ENCODE measurements at places on chromosomes 2 and 18.
A peak's percentile ranks its signal among the peaks of the same experiment; 100 is the strongest.

- no peak for DNase-seq
These were observed 141.4 kb downstream of the MBP start for GRCh38 chr18:76991021-76991688.

- no peak for DNase-seq
These were observed 35.6 kb downstream of the IFIH1 start for GRCh38 chr2:162282765-162283425.

- DNase-seq, result no peak
These were observed 65.9 kb downstream of the MGAT5 start for GRCh38 chr2:134319596-134320254.

GRCh38 chr18:21742315-21742687, 1.7 kb downstream of the MIB1 start:
- DNase-seq, result peak; percentile 21

DNA sequence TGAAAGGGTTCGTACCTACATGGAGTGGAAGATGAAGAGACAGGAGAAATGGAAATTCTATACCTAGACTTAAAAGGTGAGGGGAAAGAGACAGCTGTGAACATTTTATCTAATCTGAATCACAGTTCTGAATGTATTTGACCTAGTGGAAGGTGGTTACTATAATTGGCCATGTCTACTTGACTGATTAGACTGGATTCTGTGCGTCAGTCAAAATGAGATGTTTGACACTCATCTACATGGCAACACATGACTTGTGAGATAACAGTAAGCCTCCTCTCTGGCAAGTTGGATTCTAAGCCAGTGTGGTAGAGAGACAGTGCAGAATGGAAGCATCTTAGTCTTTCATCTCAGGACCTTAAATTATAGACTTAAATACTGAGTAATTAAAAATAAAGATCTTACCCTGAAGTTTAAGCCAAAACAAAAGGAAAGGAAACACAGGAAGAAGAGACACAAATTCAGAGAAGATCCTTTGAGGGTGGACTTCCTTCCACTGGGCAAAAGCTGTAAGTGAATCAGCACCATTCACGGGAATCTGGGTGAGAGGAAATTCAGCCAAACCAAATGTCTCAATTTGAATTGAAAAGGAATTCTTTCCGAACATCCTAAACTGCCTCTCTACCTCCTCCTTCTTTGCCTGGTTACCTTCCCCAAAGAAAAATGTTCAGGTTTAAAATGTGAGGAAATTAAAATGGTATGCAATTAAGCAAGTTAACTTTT, 121.6 kb downstream of the EHBP1 start:
- no peak for DNase-seq

DNA sequence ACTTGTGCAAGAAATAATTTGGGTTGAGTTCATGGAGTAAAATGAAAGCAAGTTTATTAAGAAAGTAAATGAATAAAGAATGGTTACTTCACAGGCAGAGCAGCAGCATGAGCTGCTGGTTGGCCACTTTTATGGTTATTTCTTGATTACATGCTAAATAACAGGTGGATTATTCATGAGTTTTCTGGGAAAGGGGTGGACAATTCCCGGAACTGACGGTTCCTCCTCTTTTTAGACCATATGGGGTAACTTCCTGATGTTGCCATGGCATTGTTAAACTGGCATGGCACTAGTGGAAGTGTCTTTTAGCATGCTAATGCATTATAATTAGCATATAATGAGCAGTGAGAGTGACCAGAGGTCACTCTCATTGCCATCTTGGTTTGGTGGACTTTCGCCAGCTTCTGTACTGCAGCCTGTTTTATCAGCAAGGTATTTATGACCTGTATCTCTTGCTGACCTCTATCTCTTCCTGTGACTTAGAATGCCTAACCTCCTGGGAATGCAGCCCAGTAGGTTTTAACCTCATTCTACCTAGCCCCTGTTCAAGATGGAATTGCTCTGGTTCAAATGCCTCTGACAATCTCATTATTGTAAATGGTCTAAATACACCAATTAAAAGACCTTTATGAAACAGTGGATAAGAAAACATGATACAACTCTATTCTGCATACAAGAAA, 114.1 kb upstream of the FIGN start:
- DNase-seq, result no peak

- DNase-seq, result peak; percentile 49
These were observed 456.3 kb downstream of the DLGAP1 start for GRCh38 chr18:3998698-3999333.

DNA sequence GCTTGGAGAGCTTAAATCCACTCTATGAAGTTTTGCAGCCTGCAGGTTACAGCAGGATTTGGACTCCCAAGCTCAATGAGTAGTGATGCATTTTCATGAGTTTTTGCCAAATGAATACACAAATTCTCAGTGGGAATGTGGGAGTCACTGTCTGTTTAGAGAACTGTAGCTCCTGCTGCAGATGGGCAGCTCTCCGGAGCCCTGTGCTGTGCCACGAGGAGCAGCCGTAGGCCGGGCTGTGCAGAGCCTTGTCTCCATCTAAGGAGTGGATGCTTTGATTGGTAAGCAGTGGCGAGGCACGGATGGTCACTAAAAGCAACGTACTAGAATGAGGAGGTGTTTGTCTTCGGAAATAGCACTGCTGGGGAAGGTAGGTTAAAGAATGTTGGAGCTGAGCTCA, 96.0 kb upstream of the NFATC1 start:
- no peak for DNase-seq

DNA sequence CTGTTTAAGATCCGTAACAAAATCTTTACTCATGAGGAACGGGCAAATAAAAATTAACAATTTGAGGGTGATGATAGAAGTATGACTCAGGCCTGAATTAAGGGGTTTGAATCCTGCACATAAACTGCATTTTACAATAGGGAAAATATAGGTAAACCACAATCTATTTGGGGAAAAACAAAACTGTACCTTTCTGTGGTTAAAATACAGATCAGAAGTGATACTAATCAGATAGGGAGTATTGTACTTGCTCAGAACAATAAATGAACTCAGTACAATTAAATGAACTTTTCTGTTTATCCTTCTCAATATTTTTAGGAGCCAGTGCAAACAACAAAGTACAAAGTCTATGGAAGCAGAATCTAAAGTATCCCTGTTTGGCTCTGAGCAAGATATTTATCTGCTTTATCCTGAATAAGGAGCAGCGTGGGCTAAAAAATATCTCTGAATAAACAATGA, 287.3 kb downstream of the ZNF385B start:
- no peak for DNase-seq

- DNase-seq, result no peak
These were observed 60.1 kb downstream of the POLR1A start for GRCh38 chr2:86045541-86045940.

DNA sequence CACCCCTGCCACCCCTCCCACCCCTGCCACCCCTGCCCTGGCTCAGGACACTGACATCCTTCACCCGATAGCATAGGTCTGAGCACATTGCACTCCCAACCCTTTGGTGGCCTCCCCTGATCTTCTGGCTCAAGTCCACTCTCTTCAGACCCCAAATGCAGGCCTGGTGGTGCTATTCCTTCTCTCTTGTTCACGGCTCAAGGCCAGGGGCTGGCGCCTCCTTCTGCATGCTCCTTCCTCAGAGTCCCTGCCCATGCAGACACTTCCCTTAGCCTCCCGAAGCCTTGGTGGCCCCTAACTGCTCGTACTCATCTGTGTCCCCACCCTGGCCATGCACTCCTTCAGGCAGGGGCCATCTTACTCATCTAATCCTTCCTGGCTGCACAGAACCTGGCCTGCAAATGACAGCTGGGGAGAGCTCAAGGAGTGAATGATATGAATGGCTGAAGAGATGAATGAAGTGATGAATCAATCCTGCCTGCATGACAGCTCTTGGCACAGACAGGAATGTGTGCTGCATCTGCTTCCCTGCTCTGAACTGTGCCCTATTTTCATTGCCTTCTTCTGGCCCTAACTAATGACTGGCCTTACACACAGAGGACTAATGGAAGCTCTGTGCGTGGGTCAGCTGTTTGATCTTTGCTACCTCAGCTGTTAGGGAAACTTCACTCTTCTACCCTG, 290.8 kb downstream of the DYSF start:
- DNase-seq, result no peak

GRCh38 chr2:135903650-135904049, 27.4 kb upstream of the MCM6 start:
- DNase-seq, result no peak

DNA sequence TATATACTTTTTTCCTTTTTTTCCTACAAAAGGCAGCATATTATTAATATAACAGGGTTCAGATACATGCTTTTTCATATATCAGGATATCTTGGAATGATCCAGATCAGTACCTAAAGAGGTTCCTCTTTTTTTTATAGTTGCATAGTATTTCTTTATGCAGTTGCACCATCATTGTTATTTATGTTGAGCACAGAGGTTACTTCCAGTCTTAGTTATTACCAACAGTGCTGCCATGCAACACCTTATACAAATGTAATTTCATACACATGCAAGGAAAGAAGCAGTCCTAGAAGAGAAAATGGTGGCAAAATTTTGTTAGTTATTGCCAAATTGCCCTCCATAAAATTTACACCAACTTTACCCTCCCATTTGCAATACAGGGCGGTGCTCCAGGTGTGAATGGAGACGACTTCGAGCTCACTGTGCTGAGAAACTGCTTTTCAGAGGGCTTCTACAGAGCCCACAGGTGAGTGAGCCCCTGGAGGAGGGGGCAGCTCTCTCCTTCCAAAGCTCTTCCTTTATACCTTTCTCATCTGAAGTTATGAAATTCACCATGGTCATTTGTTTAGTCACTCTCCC, 30.0 kb upstream of the KCMF1 start:
- no peak for DNase-seq

- DNase-seq, result no peak
These were observed 241.3 kb upstream of the UBE2E3 start for GRCh38 chr2:180739070-180739469.

- no peak for DNase-seq
These were observed 112.0 kb upstream of the THOC1 start for GRCh38 chr18:379681-380330.

GRCh38 chr2:13413989-13414388, 697.3 kb downstream of the TRIB2 start:
- DNase-seq, result peak; percentile 23

DNA sequence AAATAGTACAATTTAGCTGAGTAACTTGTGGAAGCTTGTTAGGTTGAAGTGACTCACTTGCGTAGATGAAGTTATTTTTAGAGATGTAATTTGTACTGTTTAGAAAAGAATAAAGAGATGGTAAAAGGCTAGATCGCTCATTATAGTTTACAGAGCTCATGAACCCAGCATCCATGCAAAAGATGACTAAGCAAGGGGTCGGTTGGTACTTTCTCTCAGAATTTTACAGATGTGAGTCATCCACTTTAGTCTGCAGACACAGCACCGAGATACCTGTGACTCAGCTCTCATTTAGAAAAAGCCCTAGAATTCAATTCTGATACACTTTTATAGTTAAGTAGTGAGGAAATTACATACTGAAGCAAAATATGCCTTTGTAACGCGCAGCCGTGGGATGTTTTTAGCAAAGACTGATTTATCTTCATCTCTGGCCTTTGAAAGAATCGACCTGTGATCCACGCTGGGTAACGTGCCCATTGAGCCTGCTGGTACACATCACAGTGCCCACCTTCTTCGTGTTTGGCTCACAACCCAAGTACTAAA, 116.5 kb upstream of the FOSL2 start:
- peak; percentile 100 for DNase-seq

GRCh38 chr2:215624423-215624829, 188.6 kb upstream of the FN1 start:
- no peak for DNase-seq

GRCh38 chr2:134260713-134261112, 6.8 kb downstream of the MGAT5 start:
- peak; percentile 67 for DNase-seq

- DNase-seq, result peak; percentile 96
These were observed 4.7 kb downstream of the CDK5R2 start for GRCh38 chr2:218964041-218964771.

DNA sequence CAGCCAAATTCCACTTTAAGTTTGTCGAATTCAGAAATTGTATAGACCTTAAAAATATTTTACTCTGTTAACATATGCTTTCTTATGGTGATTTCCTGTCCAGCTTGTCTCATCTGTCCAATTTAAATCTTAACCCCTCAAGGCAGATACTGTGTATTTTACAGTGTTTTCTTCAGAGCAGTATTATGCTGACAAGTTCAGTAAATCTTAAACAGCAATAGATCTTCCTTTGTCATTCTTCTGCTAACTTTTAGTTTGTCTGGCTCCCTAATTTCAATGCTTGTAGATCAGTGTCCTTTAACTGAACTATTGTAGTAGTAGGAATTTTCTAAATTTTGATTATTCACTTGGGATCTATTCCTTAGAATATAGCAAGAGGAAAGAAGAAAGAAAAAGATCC, 52.8 kb upstream of the MEIS1 start:
- DNase-seq, result no peak

DNA sequence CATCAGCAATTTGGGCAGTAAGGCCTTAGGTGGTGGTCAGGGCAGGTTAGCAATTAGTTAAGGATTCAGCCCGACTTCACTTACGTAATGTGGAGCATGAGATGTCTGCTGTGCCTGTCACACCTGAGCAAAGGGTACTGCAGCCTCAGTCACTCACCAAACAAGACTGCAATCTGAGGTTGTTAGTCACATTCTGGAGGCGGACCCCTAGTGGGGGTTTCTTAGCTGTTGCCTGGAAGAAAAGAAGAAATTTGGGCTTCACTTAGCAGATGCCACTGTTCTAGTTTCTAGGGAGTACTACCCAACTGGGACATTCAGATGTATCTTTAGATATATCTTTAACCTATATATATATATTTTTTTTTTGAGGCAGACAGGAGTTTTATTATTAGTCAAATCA, 529.9 kb downstream of the SLC4A3 start:
- no peak for DNase-seq

GRCh38 chr2:41933585-41934320, 114.1 kb upstream of the PKDCC start:
- DNase-seq, result peak; percentile 69

Data from A172 (cell line).